Activated T-cell treated with anti-CD3 and anti-CD28 coated beads for 4 hours (primary cell): ENCODE measurements at places on chromosomes 4 and X.

DNA sequence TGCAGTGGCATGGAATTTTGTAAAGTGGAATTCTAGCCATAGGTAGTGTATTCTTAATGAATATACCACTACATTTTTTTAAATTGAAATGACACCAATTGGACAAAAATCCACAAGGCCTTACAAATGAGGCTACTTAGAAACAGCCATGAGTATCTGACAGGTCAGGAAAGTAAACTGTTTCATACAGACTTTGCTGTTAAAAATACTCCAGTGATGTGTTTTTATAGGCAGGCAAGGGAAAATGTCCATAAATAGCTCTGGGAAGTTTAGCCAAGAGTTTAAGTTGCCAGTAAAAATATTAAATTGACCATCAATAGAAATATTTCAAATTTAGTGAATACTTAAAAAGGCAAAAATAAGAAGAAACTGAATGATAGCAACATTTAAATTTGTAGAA is 41.8 kb upstream of the PDLIM5 start:
- DNase-seq = no peak

- no peak for DNase-seq
These were observed 488.2 kb downstream of the GRID2 start for GRCh38 chr4:92791871-92792440.

- DNase-seq = no peak
These were observed 3.4 kb downstream of the ABHD18 start for GRCh38 chr4:127968586-127968985.

DNA sequence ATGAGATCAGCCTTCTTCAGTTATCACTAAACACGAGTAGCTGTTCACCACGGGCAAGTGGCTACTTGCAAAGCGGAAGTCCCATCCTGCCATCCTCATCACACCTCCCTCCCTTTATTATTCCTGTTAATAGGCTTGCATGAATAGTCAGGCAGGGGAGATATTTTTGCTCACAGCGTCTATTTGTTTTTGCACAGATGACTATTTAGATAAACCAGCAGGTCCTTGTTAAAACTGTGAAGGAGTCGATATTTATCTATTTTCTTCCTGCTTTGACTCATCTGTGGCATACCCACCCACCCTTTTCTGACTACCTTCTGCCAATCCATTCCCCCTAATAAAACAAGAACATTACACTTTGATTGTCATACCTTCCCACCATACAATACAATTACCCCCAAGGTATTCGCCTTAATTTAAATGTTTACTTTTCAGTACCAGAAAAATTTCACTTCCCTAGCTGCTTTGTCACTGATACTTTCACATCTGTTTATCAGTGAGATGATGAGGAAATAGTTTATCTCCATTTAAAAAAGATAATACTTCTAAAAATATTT is 96.6 kb upstream of the BANK1 start:
- DNase-seq = no peak

DNA sequence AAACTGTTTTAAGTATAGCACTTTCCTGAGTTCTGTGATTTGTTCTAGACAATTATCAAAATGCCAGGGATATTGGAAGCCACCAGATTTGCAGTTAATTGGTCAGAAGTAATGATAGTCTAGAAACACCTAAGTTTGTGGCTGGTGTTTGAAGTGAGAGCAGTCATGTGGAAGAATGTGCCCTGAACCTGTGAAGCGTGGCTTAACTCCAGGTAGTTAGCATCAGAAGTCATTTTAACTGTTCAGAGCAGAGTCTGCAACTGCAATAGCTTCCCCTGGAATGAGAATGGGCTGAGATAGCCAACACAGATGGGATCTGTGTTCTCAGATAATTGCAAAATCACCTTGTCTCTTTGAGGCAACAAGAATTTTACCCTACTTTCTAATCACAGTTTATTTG is 255.1 kb upstream of the GK2 start:
- no peak for DNase-seq

GRCh38 chr4:72899214-72899613 is 170.3 kb downstream of the COX18 start:
- DNase-seq = no peak

DNA sequence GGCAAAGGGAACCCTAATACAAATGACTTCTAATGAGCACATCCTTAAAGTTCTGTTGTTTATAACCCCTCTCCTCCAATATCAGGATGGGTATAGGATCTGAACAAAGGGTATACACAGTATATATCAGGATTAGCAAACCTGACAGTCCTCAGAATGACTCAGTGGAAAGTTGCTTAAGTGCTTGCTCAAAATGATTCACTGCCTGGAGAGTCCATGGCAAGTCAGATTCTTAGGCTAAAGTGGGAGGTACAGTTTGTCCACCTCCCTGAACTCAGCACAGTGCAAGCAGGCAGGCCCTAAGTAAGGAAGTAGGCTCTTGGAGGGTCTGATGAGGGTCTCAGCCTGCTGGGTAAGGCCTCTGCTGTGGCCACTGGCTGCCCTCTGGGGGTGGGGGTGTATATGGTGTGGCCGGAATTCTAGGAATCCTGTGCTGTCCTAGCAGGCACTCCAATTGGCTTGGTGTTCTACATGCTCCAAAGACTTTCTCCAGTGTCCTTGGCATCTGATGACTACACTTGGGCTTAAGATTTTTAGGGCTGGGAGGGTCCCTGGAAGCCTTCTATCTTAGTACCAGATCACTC is 54.3 kb downstream of the CHRDL1 start:
- no peak for DNase-seq

- no peak for DNase-seq
These were observed 39.9 kb downstream of the PDS5A start for GRCh38 chr4:39937683-39938268.

GRCh38 chr4:156100651-156101050 is 147.0 kb upstream of the CTSO start:
- DNase-seq = no peak

GRCh38 chr4:174461466-174462106 is 60.7 kb downstream of the HPGD start:
- no peak for DNase-seq

DNA sequence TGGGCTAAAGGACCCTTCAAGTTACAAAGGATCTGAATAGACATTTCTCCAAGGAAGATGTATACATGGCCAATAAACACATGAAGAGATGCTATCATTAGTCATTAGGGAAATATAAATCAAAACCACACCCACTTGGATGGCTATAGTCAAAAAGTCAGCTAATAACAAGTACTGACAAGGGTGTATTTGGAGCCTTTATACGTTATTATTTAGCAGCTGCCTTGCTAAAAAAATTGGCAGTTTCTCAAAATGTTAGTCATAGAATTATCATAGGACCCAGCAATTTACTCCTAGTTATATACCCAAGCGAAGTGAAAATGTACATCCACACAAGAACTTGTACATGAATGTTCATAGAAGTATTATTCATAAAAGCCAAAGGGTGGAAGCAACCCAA is 112.7 kb upstream of the DUSP21 start:
- no peak for DNase-seq

DNA sequence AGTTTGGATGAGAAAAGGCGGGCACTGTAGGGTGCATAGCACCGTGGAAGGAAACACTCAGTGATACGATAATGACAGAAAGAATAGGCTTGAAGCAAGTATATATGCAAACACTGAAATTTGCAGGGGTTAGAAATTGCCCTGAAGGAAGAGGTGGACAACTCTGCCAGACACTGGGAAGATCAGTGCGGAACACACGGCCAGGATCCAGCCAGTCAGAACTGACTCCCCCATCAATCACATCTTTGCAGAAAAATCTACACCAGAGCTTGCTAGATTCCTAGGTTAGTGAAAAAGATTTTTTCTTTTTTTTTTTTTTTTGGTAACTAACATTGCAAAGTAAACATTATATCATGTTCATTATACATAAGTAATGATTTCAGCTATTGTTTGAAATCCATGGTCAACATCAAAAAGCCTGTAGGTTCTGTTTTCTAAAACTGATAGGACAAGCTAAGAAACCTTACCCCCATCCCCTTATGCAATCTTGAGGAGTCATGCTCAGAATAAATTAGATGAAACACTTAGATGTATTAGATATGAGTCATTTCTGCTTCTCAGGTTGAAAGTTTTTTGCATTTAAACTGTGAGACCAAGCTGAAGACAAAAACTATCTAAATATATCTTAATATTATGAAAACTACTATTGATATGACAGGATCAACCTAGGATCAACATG is 38.9 kb downstream of the TRIML1 start:
- DNase-seq = no peak

DNA sequence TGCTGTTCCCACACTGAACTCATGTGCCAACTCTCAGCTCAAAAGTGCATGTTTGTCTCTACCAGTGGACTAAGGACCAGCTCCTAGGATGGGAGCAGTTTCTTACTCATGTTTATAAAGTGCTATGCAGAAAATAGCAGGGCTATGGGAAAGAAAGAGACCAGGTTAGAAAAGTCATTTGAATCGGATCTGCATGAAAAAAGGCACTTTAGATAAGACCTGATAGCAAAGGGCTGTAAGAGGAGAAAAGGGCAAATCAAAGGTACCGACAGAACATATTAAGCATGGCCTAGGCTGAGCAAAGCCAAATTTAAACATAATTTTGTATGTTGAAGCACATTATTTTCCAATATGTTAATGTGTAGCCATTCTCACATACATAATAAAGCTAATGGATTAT is 362.3 kb upstream of the ZFP42 start:
- DNase-seq = no peak

GRCh38 chrX:153961292-153961691 is 10.3 kb downstream of the HCFC1 start:
- no peak for DNase-seq

- DNase-seq = no peak
These were observed 54.0 kb upstream of the TACR3 start for GRCh38 chr4:103773691-103774231.

DNA sequence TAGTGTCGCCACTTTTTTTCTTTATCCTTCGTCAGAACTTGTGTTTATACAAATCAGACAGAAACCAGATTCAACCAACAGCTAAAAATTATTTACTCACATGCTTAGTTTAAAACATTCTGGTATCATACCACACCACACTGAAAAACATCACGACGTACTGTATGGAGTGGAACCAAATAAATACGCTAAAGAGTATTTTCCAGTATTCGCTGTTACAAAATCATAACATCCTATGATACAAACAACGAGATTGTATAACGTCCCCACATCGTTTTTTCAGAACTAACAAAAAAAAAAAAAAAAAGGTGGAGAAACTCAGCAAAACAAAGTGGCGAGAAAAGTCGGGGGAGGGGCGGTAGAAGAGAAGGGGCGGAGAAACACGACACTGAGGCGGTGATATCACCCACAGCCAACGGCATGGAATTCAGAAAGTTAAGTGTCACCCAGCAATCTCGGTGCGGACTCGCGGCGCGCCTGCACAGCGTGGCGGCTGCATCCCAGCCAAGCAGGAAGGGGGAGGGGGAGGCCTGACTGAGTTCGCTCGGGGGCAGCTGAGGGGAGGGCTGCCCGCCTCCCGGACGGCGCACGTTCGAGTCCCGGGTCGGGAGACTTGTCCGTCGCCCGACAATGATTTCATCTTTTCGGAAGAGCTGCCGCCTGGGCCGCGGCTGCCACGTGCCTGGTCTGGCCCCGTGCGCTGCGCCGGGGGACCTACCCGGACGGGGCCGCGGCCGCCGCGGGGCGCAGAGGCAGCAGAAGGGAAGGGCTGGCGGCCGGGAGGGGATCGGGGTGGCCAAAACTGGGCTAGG is 920 bp downstream of the SETD7 start:
- DNase-seq = peak; percentile 76

DNA sequence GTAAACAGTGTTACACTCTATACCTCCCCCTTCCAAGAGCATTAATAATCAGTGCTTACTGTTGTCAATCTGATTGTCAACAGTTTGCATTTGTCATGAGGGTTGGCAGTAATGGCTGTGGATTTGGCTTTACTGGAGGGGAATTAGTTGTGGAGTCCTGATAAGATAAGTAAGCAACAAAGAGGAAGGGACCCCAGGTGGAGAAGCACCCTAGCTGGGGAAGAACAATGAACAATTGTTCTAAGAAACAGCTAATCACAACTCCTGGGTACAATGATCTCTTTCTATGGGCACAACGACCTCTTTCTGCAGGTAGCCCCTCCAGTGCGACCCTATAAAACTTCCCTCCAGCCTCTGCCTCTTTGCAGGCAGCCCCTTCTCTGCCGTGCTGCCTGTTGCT is 53.2 kb upstream of the CDKN2AIP start:
- DNase-seq = no peak

GRCh38 chr4:1544861-1545281 is 138.6 kb upstream of the NKX1-1 start:
- DNase-seq = no peak

DNA sequence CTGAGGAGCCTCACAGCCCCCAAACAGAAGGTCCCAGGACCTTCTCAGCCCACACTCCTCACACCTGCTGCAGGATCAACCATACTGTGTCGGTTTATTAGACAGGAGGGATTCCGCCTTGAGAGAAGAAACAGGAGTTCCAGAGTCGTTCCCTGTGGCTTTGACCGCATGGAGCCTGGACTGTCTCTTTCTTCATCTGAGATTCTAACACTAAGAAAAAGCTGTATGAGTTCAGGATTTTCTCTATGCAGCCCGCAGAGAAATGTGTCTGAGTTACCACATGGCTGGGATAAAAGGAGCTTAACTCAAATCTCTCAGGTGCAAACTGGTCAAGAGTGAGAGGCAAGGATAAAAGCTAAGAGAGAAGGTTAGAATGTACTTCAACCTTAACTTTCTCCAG is 126.7 kb downstream of the AFAP1 start:
- no peak for DNase-seq

- no peak for DNase-seq
These were observed 28.9 kb upstream of the TLL1 start for GRCh38 chr4:165844161-165844560.

GRCh38 chr4:52550186-52550585 is 108.9 kb downstream of the USP46 start:
- DNase-seq = no peak

GRCh38 chr4:101870874-101871273 is 80.3 kb downstream of the BANK1 start:
- no peak for DNase-seq

DNA sequence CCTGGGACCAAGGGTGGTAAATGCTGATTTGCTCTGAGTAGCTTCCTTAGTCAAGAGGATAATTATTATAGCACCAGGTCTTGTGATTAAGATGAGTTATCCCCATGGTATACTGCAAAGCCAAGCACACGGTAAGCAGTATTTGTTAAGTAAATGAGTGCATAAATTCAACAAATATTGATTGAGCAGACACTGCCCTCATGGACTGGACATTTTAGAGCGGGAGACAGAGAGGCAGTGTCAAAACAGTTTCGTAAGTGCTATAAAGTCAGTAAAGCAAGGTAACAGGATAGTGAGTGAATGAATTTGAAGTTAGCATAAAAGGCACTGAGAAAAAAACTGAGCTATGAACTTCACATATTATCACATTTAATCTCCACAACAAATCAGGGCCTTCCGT is 13.9 kb downstream of the PHF8 start:
- no peak for DNase-seq

DNA sequence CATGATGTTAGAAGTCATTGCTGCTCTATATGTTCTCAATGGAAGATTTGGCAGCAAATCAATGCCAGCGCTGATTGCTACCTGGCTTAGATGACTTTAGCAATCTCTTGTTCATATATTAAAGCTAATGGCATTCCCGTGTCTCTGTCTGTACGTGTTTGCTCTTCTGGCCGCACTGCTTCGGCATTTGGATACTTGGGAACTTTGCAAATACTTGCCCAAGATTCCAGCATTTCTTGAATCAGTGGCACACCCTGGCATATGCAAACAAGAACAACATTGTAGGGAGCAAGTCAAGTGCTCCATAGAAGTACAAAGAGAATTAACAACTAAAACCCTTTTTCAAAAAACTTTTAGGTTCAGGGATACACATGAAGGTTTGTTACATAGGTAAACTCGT is 128.9 kb upstream of the TMEM164 start:
- no peak for DNase-seq

GRCh38 chr4:188869581-188869980 is 730.3 kb downstream of the TRIML1 start:
- no peak for DNase-seq
